Dermis microvascular lymphatic vessel endothelial cell (primary cell): ENCODE measurements at places on chromosomes 3 and 15.

DNA sequence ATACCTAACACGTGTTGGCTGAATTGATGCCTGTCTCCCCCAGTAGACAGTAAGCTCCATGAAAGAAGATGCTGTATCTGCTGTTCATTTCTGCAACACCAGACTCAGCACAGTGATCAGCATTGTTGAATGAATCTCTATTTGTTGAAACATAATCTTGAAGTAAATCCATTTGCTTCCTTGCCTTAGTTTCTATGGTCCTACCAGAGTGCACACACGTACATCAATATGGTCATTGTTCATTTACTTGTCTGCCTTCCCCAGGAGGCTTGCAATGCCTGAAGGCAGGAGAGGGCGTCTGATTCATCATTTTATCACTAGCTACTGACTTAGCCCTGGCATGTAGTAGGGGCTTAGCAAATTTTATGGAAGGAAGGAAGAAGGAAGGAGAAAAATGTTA lies 19.2 kb downstream of the RBP2 start:
- no peak for DNase-seq

DNA sequence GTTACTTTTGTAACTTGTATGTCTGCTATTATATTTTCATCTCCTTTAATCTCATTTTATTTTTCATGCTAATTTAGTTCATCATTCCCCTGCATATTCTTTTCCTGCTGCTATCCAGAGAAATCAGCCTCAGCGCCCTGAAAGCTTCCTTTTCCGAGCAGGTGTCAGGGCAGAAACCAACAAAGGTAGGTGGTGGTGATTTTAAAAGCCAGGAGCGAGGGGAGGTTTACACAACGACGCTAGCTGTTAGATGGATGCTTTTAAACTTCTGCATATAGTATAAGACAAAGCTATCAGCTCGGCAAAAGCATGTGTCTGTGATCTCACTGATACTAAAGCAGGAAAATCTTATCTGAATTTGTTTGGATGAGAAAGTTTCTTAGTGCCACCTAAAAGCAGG lies 75.0 kb downstream of the LRCH3 start:
- no peak for DNase-seq

GRCh38 chr15:37361621-37362020 lies 261.3 kb upstream of the MEIS2 start:
- no peak for DNase-seq

GRCh38 chr15:40737048-40737447 lies 18.0 kb downstream of the RMDN3 start:
- DNase-seq: no peak

GRCh38 chr15:83105440-83105839 lies 2.0 kb upstream of the TM6SF1 start:
- DNase-seq: no peak

DNA sequence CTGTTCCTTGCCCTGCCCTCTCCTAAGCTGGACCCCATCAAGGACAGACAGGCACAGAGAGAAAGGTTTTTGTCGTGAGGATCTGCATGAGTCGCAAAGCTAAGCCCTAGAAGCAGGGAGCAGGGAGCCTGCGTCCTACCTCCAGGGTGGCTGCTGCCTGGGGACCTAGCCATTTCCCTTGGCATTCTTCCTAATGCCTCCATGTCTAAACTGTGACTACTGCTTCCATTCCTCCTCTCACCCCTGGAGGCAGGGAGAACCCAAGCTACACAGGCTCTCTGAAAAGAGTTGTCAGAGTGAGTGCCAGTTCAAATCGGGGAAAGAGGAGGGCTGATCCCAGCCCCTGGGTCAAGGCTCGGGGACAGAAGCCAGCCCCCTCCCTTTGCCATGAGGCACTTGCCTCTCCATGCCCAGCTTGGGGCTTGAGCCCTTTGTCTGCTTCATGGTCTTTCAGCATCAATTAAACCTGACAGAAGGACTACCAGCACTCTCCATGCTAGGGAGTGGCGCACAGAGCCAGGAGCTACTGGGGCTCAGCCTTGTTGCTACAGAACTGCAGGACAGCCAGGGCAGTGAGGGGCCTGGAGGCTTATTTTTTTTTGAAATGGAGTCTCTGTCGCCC lies 2.4 kb downstream of the GCHFR start:
- DNase-seq: no peak

- DNase-seq: no peak
Measured at GRCh38 chr3:196236223-196236622, 19.9 kb downstream of the SLC51A start.

DNA sequence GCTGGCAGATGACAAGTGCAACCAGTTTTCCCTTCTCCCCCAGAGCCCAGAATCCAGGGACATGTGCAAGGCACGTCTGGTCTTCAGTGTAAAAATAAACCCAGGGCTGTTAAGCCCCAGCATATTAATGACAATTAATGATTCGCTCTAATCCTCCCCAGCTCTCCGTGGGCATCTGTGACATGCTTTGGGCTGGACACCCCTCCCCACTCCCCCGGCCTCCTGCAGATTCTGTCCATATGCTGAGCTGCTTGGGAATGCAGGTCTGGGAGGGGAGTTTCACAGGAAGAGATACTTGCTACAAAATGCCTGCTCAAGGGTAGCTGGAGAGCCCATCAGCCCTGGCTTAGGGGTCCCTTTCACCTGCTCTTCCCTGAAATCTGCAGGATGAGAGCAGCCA lies 43.0 kb upstream of the NTRK3 start:
- no peak for DNase-seq

GRCh38 chr3:67654099-67654843 lies at the start of gene SUCLG2:
SUCLG2 (minus strand) TSS chr3:67654612; CDS start chr3:67654586, 26 bp downstream.
- DNase-seq: peak; percentile 84

DNA sequence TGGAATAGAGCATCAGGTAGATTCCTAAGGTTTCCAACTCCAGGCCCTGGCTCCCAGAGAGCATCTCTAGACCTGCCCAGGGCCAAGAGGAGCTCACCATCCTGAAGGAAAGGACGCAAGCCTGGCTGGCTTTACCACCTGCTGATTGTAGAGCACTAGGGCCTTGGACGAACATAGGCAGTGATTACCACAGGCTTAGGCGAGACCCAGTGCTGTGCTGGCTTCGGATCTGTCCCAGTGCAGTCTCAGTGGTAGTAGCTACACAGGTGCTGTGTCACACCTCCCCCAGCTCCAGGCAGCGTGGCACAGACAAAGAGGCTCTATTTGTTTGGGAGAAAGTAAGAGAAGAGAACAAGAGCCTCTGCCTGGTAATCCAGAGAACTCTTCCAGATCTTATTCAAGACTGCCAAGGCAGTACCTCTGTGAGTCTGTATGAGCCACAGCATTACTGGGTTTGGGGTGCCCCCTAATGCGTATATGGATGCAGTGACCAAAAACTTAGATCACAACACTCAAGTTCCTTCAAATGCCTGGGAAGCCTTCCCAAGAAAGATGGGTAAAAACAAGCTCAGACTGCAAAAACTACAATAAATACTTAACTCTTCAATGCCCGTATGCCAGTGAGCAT lies 25.4 kb downstream of the ISG20 start:
- DNase-seq: peak; percentile 41

- DNase-seq: no peak
Measured at GRCh38 chr3:150094150-150094933, 123.6 kb upstream of the PFN2 start.

DNA sequence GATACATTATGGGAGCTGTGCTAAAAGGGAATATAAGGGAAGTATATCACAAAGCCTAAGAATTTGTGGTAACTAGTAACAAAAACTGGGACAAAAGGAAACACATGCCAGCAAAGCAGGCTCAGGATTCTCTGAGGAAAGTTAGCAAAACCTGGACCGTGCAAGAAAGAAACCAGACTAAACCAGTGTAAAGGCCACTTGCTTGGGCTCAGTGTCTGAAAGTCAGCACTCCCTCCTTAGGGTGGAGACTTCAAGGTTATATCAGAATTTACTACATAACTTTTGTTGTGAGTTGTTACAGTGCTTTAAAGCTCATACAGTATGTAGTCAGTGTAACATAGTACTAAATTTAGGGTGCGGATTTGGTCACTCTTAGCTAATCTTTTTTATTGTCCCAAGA lies 269.9 kb upstream of the GADL1 start:
- no peak for DNase-seq

DNA sequence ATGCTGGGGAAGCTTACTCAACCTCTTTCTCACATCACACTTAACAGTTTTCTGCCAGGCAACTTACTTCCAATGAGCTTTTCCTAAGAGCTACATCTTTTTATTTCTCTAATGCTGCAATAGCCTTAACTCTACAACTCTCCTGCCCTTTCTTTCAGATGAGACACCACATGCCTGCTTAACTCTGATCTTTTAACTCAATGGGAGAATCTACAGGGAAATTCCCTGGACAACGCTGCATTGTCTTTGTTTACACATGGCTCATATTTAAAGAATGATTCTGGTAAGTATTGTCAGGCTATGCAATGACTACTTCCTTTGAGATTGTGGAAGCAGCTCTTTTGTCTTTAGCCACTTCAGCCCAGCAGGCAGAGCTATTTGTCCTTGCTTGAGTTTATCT lies 353.1 kb upstream of the BCHE start:
- no peak for DNase-seq

DNA sequence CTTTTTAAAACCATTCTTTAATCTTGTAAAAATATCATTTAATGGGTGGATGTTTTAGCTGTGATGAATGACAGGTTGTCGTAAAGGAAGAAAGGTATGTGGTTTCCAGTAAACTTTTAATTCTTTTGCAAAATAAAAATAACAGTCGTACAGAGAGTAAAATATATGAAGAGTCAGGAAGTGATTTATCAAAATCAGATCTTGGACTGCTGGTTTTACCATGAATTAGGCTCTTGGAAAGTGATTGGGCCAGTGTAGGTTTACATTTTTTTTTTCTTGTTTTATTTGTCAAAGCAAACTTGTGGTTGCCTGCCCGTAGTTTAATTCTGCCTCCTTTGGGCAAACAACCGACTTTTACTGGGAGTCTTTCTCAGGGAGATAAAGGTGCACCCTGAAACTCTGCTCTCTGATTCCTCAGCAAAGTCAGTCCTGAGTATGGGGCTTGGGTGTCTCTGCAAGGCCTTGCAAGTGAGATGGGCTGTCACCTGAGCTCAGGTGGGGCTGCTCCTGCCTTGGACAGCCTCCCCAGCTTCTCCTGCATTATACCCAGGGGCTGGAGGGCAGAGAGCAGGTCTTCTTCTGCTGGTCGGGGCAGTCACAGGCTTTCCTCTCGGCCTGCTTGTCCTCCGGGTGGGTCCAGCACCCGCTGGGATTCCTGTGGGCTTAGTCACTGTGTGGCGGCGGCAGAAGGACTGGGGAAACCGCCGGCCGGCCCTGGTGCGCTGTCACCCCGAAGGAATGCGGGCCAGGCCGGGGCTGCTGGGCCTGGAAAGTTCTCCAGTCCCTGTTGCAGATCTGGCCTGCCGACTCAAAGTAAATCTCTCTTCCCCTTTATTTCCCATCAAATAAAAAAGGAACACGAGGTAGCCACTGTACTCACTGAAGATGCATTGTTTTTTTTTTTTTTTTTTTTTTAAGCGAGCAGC lies 79.0 kb downstream of the IGF1R start:
- DNase-seq: peak; percentile 68

- peak; percentile 82 for DNase-seq
Measured at GRCh38 chr3:69352305-69353087, 33.4 kb downstream of the FRMD4B start.

- DNase-seq: no peak
Measured at GRCh38 chr3:150958683-150959082, 13.8 kb downstream of the CLRN1 start.

- DNase-seq: no peak
Measured at GRCh38 chr3:179921951-179922350, 114.8 kb downstream of the PEX5L start.

GRCh38 chr15:39084674-39085530 lies 496.0 kb upstream of the THBS1 start:
- no peak for DNase-seq

- DNase-seq: peak; percentile 64
Measured at GRCh38 chr3:43766672-43767465, 76.1 kb downstream of the ABHD5 start.

GRCh38 chr3:143002083-143002712 lies 828 bp downstream of the U2SURP start:
- peak; percentile 26 for DNase-seq

- DNase-seq: no peak
Measured at GRCh38 chr3:39149498-39150147, 3.8 kb downstream of the CSRNP1 start.

- no peak for DNase-seq
Measured at GRCh38 chr3:142445816-142446254, 2.0 kb downstream of the XRN1 start.

DNA sequence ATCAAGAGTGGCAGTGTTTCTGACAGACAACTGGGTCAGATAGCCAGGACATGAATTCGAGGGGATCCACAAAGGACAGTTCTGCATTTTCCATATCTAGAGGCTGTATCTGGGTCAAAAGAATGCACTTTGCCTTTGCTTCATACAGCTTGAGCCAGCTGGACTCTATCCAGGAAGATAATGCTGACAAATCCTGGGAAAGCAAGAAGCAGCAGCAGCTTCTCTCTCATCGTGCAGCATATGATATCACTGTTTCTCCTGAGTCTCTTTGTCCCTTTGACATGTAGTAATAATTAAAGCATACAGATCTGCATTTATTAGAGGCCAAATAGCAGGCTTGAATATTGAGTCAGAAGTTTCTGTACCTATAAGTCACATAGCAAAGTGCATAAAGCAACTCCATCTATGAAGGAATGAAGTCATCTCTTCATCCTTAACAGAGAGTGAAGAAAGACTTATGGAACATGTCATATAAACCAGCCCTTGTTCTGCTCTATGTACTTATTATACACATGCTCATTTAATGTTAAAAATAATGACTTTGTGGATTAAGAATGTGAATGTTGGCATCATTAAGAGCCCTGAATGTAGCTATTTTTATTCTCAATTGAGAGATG lies 236.8 kb upstream of the GBE1 start:
- no peak for DNase-seq

DNA sequence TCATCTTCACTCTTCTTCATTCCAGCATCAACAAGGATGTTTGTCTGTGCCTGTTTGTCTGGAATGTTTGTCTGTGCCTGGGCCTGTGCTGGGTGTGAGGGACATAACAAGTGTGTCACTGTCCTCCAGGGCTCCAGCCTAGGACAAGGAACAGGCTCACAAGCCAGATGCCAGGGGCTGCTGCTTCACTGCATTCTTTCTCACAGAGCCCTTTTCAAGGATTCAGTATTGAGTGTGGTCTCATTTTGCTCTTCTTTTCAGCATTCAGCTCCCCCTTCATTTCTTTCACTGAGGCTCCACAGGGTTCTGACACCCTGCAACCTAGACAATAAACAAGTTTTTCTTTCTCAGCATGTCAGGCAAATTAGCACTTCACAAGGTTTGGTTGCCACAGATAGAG lies 43.6 kb upstream of the KY start:
- no peak for DNase-seq

DNA sequence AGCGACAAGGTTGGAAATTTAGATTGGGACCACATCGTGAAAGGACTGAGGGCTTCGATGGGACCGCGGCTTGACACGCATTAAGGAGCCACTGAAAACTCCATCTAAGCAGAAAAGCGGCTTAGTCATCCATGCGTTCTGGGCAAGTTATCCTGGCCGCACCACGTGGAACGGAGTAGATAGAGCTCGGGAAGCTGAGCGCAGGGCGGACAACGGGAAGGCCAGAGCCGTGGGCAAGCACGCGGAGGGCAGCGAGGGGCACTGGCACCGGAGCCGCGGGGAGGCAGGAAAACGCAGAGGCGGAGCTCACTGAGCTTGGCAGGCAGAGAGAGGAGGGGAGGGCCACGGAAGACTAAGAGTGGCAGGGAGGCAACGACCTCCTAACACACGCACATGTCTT lies 61.3 kb upstream of the VGLL4 start:
- peak; percentile 90 for DNase-seq

GRCh38 chr3:136283627-136284026 lies 33.5 kb downstream of the PCCB start:
- DNase-seq: no peak
